ENCODE measurements at places on chromosomes 6 and 20. TPM values are rescaled to one million over a fixed set of nuclear protein-coding genes. Genes with fewer than 3 reads are reported as not detected.

The SCGN gene
- not detected for total RNA-seq

The HDGFL1 gene
- total RNA-seq, result not detected

The TEAD3 gene
- 0.18 TPM for total RNA-seq

The PI16 gene
- not detected for total RNA-seq

The RIPPLY2 gene
- not detected for total RNA-seq

The CBLN4 gene
- not detected for total RNA-seq

The OPRL1 gene
- total RNA-seq, result 1.5 TPM

The NKAIN4 gene
- total RNA-seq, result not detected

The SRPK1 gene
- total RNA-seq, result 86.3 TPM

The HLA-G gene
- total RNA-seq, result 4.6 TPM

The PRR18 gene
- total RNA-seq, result not detected

The TNFAIP3 gene
- total RNA-seq, result 34.5 TPM

The KCNG1 gene
- not detected for total RNA-seq

The PABPC1L gene
- 90.0 TPM for total RNA-seq

The CALHM6 gene
- total RNA-seq, result 19.3 TPM

The HLA-DRA gene
- 30.9 TPM for total RNA-seq
